ENCODE measurements at places on chromosomes 7 and 10.
A peak's percentile ranks its signal among the peaks of the same experiment; 100 is the strongest.

- DNase-seq: no peak
These were observed 33.0 kb upstream of the UNC5B start for GRCh38 chr10:71179382-71179781.

DNA sequence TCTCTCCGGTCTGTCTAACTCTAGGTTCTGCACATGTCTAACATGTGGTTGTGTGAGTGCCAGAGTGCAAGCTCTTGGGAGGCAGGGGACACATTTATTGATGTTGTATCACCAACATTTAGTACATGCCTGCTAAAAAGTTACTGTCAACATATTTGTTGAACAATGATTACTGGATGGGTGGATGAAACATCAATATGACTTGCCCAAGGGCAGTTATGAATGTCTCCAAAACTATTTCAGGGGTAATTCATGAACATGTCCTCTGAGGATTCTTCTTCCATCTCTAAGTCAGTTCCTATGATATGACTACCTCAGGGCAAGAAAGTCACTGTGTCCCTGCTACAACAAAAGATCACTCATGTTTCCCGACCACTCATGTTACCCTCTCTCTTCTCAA lies 91.3 kb upstream of the STEAP1B start:
- DNase-seq: no peak

DNA sequence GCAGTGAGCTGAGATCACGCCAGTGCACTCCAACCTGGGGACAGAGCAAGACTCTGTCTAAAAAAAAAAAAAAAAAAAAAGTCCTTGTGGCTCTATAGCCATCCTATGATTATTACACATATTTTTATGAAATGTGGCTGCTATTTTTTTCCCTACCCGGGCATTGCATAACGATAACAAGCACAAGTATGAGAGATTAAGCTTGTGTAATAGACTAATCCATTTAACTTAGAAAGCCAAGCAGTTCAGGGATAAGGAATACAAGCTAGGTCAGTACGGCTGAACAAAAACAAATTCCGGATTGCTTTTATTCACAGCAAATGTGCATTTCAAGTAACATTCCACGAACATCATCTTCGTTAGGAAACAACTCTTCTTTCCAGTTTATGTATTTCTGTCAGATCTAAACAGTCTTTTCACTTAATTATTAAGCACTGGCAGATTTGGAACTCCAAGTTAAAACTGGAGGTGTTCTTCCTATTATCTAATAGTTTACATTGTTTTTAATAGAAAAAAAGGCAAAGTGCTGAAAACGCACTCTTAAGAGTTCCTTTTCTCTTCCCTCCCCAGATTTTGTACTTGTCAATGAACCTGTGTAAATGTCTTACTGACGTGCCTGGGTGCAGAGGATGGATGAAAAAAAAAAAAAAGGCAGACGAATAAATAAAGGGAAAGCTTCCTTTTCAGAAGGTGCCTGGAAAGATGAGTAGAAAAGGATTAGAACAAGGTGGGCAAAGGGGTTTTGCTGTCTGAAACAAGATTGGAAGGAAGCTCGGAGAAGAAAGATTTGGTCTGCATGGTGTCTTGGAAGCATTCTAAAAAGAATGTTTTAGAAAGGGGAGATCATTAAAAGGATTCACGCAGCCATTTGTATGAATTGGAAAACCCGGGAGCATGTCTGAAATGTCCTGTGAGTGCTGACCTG lies 81.1 kb downstream of the PRTFDC1 start:
- no peak for DNase-seq

DNA sequence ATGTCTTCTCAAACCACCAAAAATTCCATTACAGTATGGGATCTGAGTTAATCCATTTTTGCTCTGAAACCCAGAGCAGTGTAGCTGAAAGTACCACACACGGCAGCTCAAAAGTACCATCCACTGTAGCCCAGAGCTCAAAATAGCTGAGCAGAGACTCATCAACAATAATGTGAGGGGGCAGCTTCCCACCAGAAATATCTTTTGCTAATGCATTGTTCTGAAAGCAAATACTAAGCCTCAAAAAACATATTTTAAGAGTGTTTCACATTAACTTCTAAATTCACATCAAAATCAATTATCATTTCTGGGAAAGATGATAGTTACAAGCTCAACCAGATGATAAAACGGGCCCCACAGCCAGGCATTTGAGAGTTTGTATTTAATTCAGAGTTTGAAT lies 73.7 kb downstream of the ABLIM1 start:
- no peak for DNase-seq

- no peak for DNase-seq
These were observed 242.8 kb downstream of the PTPRN2 start for GRCh38 chr7:158344706-158345300.

GRCh38 chr7:126606331-126606730 lies 646.4 kb downstream of the GRM8 start:
- no peak for DNase-seq

GRCh38 chr7:28005075-28005846 lies 175.3 kb downstream of the JAZF1 start:
- DNase-seq: no peak

- DNase-seq: no peak
These were observed 552.5 kb upstream of the MBL2 start for GRCh38 chr10:53325066-53325465.

DNA sequence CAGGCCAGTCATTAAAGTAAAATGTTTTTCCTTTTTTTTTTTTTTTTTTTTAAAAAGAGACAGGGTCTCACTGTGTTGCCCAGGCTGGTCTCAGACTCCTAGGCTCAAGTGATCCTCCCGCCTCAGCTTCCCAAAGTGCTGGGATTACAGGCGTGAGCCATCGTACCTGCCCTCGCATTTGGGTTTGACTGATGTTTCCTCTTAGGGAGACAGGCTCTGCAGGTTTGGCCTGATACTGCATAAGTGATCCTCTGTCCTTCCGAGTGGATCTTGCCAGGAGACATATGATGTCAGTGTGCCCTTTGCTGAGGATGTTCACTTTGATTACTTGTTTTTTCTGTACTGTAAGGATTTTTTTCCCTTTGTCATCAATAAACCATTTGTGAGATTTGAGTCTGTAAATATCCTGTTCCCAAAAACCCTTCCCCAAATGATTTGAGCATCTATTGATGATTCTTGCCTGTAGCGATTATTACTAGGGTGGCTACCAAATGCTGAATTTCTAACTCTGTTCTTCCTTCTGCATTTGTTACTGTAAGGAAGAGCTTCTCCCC lies 19.7 kb downstream of the LIMK1 start:
- DNase-seq: no peak

DNA sequence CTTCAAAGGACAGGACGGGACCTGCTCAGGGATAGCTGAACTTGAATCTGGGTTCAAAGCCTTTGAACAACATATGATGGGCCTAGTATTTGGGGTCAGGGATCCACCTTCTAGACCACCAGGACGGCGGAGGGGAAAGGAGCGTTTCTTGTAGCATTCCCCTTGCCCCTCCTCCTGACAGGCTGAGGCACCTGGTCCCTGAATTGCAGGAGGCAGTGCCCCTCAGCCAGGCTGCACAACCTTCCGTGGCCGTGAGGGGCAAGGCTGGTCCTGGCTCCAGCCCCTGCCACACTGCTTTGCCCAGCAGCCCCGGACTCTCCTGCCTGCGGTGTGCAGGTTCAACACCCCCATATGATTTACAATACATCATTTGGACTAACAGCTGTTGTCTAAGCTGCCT lies 58.1 kb downstream of the INSIG1 start:
- DNase-seq: no peak

DNA sequence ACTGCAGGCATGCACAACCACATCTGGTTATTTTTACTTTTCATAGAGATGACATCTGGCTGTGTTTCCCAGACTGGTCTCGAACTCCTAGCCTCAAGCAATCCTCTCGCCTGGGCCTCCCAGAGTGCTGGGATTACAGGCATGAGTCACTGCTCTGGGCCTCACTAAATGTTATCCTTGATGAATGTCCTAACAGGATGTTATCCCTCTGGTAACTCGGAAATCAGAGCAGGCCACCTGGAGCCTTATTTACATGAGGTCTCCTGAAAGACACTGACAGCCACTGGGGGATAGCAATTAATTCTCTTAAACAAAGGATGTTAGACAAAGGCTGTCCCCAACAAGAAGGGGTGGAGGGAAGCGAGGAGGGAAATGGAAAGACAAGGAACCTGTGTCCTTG lies 4.5 kb upstream of the ZNF438 start:
- DNase-seq: no peak

DNA sequence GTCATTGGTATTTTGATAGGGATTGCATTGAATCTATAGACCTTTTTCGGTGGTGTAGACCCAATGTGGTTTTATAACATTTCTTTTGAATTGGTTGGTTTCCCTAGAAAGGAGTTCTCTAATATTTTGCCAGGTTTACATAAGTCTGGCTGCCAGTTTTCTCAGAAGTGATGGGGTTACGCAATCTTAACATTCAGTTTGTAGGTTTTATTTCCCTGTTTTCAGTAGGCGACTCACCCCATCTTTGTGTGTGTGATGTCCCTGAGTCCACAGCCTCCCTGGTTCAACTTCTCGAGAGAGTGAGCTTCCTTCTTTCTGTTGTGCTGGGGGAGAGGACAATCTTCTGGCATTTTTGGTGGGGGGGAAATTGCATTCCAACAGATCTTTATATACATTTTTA lies 9.6 kb upstream of the KIF5B start:
- no peak for DNase-seq

- no peak for DNase-seq
These were observed 267.8 kb downstream of the PARD3 start for GRCh38 chr10:34547291-34547690.

DNA sequence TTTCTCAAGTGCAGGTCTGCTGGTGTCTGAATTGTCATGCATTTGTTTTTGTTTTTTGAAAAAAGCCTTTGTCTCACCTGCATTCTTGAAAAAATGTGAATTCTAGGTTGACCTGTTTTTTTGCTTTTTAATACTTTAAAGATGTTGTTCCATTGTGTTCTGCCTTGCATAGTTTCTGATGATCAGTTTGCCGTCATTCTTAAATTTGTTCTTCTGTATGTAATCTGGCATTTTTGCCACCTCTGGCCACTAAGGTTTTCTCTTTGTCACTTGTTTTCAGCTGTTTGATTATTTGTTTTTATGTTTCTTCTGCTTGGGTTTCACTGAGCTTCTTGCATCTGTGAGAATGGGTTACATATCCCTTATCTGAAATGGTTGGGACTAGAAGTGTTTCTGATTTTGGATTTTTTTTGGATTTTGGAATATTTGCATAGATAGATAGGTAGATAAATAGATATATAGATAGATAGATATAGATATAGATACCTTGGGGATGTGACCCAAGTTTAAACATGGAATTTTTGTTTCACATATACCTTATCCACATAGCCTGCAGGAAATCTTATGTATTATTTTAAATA lies 16.5 kb downstream of the MGMT start:
- DNase-seq: no peak

DNA sequence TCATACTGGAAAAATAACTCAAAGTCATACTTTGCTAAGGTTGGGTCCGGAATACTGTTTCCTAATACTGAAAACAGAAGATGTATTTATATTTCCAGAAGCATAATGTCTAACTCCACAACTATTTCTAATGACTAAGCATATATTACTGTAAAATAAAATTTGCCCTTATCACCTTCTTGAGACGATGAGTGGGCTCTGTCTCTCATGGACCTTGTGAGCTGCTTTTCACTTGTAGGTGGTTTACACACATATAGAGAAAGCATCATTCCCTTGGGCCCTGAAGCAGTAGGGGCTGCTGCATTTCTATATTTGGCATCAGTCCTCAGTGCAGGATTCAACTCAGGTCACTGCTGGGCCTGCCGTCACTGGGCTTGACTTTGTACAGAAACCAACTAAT lies 10.7 kb upstream of the FAM13C start:
- no peak for DNase-seq

DNA sequence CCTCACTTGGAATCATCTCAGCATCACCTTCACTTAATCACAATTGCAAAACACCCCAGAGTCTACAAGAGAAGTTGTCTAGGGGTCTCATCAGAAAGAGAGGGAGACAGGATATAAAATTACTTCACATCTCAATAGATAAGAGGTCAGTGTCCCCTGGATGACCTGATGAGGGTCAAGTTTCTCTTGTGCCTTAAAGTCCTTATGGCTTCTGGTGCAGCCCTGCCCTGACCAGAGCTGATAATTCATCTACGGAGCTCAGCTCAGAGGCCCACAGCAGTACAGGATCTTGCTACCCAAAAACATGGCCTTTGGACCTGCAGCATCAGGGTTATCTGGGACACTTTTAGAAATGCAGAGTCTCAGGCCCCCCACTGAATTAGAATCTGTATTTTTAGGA lies 111.1 kb upstream of the GLI3 start:
- no peak for DNase-seq

DNA sequence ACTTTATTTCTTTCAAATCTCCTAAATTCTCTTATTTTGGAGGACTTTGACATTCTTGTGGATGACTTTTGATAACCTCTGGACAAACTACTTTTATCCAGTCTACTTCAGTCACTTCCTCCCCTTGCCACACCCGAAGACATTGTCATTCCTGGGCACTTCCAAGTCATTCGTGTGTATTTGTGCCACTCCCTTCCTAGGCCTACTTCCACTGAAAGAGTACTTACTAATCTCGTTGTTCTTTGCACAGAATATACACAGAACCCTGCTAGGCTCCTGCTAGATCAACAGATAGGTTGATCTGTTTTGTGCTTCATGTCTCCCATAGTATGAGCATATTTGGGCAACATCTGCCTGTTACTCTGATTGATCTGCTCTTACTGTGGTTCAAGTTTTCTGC lies 355.4 kb downstream of the HGF start:
- DNase-seq: peak; percentile 42

DNA sequence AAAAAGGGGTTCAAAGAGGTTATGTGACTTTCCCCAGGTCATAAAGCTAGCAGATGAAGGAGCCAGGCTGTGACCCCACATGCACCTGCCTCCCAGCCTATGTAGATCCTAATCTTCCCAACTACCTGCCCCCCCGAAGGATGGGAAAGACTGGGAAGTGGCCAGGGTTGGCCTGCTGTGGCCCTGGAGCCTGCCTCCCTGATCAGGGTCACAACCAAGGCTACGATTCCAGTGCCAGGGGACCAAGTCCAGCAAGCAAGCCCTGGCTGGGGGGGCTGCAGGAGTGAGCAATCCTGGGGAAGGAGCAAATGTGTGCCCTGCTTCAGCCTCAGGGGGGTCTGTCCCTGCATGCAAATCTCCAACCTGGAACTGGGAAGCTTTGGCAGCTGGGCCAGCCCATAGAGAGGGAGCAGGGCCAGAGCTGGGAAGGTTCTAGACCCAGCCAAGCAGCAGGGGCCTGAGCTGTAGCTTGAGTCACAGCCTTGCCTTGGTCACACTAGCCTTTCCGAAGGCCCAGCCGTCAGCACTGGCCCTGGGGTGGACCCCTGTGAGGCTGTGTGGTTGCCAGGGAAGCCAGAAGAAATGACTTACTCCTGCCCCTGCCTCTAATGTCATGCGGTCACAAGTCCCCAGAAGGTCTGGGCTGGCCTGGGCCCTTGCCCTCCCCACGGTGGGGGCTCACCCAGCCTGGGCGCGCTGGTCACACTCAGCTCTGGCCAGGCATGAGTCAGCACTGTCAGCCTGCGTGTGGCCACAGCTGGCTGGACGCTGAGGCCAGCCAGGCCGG lies 96.4 kb upstream of the ZMIZ1 start:
- peak; percentile 41 for DNase-seq

GRCh38 chr7:47951374-47951773 lies 3.1 kb upstream of the PKD1L1 start:
- DNase-seq: no peak

Data from HS-27A (cell line).